GM23248 (cell line): ENCODE measurements at places on chromosomes 6 and 20.

- DNase-seq = no peak
Measured at GRCh38 chr20:41452226-41452625, 85.6 kb upstream of the EMILIN3 start.

DNA sequence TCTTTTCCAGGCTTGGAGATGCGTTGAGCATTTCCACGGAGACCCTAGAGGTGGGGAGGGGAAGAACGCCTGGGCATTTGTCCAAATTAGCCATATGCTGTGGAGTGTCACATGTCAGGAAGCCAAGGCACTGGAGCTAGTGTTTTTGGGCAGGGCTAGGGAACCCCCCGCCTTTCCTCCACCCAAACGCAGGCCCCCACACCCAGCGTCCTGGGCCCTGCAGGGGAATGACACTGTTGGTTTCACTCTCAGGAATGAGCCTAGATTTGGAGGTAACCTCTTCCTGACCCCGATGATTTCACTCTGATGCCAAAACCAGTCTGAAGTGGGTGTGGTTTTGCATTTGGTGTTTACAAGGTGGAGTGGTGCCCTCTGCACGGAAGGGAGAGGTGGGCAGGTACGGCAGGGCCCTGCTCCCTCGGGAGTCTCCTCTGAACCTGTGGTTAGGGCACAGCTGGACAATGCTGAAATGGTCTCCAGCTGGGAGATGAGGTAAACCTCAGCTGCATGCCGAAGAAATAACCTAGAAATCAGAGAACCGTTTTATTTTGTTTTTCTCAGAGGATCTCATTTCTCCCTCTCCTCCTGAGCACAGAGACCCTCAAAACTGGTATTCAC, 29.5 kb downstream of the MTHFD1L start:
- peak; percentile 39 for DNase-seq

GRCh38 chr6:68777956-68778355, 142.9 kb downstream of the ADGRB3 start:
- DNase-seq = peak; percentile 7

GRCh38 chr6:47126647-47127391, 84.7 kb upstream of the ADGRF1 start:
- no peak for DNase-seq

DNA sequence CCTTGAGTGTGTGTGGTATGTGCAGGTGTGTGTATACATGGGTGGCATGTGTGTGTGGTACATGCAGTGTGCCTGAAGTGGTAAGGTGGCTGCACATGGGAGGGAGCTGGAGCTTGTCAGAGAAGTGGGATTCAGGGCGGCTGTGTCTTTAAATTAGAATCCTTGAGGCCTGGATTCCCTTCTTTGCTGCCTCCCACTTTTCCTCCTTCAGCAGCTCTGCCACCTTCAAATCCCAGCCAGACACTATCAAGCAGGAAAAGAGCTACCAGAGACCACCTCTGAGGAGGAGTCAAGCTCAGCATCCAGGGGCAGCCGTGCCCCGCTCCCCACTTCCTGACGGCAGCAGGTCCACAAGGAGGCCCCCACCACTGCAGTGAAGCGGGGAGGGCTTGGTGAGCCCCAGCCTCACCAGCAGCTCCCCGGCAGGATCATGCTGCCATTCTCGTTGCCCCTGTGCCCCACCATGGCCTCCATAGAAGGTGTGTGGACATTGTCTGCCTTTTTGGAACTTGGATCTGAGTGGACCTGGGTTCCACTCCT, 131.0 kb upstream of the MLN start:
- DNase-seq = no peak

DNA sequence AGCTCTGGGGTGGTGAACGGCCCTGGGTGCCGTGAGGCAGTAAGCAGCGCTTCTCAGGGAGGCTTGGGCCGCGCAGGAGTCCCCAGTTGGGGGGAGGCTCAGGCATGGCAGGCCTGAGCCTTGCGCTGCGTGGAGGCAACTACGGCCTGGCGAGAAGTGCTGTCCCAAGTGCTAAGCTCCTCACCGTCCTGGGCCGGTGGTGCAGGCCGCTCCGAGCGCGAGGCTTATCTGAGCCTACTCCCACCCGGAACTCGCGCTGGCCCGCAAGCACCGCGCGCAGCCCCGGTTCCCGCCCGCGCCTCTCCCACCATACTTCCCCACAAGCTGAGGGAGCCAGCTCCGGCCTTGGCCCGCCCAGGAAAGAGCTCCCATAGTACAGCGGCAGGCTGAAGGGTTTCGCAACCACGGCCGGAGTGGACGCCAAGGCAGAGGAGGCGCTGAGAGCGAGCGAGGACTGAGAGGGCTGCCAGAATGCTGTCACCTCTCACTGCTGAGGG, 1.8 kb upstream of the WRNIP1 start:
- DNase-seq = no peak

DNA sequence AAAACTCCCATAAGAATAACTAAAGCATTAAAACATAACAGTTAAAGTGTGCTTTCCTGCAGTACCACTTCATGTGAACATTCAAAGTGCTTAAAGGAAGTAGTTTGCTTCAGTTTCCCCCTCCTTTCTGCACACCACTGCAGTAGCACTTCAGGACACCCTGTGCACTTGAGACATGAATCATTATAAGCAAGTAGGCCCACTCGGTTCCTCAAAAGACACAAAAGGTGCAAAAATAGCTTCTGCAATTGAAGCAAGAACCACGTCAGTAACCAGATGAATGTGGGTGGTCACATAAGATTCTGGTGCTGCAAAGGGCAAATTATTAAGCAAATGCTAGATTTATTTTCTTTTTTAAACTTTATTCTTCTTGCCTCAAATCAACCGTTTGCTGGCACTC, 160.6 kb downstream of the HIVEP2 start:
- DNase-seq = no peak

- no peak for DNase-seq
Measured at GRCh38 chr20:6886065-6886729, 118.7 kb downstream of the BMP2 start.

DNA sequence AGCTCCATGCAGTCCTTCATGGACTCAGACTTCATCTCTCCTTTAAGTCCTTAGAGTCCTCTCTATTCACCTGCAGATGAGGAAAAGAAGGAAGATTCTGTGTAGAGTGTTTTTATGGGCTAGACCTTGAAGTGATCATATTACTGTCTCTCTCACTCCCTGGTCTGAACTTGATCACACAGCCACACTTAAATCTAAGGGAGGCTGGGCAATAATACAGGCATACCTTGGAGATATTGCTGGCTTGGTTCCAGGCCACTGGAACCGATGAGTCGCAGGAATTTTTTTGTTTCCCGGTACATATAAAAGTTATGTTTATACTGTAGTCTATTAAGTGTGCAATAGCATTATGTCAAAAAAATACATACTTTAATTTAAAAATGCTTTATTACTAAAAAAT, 59.2 kb upstream of the FOXO3 start:
- DNase-seq = peak; percentile 40

- no peak for DNase-seq
Measured at GRCh38 chr20:8334641-8335040, 202.6 kb downstream of the PLCB1 start.

DNA sequence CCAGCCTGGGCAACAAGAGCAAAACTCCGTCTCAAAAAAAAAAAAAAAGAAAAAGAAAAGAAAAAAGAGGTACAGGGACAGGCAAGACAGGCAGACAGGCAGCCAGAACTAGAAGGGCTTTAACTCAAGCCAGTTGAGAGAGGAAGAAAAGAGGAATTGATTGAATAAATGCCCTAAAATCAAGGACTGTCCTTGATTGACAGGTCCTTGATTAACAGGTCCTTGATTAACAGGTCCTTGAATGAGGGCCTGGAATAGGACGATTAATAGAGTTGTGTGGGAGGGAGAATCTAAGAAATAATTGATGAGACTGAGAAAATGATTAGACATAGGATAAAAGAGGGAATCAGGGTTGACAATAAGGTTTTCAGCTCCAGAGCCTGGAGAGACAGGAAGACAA, 36.1 kb downstream of the ZC2HC1B start:
- no peak for DNase-seq

GRCh38 chr6:56930846-56931245, 24.1 kb upstream of the BEND6 start:
- no peak for DNase-seq

GRCh38 chr20:48142516-48142773, 357.2 kb upstream of the SULF2 start:
- no peak for DNase-seq

DNA sequence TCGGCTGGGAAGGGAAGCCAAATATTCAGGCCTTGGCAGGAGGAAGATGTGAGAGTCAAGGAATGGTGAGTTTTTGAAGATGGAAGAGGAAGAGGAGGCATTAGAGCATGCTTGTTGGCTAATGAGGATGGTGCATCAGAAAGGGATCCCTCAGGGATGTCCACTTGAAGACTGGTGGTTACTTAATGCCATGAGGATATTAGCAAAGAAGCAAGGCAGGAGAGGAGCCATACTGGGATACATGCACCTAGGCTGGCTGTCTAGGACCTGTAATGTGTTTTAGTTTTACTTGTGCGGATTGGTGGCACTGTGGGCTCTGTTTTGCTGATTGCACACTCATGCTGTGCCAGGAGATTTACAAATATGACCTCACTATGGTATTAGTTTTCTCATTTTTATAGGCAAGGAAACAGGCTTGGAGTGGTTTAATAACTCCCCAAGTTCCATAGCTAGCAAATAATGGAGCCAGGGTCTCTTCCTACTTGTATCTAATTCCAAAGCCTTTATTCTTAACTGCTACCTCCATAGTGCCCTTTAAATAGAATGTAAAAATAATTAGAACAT, 37.8 kb downstream of the NCOA7 start:
- DNase-seq = no peak

DNA sequence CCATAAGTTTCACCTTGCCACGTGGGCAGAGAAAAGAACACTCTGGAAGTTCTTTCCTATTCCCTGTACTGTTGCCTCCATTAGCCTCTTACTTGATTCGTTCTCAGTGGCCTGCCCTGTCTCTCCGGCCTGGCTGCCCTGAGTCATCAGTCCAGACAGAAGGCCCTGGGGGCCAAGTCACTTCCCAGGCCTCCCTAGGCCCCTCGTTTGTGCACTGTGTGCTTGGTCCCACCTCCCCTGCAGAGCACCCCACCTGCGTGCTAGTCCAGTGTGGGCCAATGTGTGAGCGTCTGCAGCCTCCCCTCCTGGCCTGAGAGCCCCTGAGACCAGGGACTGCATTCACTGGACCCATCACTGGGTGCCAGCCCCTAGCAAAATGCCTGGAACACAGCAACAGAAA, 191.2 kb upstream of the RREB1 start:
- DNase-seq = peak; percentile 51
